Muscle of leg (tissue), 16 donors: ENCODE measurements at places on chromosomes 13 and 19. TPM values are rescaled to one million over a fixed set of nuclear protein-coding genes. Genes with fewer than 3 reads are reported as not detected.

SSBP4 gene
- total RNA-seq, result 77.1 TPM

CD79A gene
- total RNA-seq, result 0.49 TPM

SETDB2 gene
- total RNA-seq, result 11.0 TPM

KLK13 gene
- total RNA-seq, result not detected

TEX101 gene
- total RNA-seq, result not detected

ACP4 gene
- not detected for total RNA-seq

THAP8 gene
- total RNA-seq, result 4.9 TPM

SIGLEC8 gene
- 0.04 TPM for total RNA-seq

ZSCAN4 gene
- total RNA-seq, result not detected

ADGRE2 gene
- total RNA-seq, result 0.31 TPM

ZNF723 gene
- not detected for total RNA-seq

CDC16 gene
- 50.4 TPM for total RNA-seq

PTGER1 gene
- 0.09 TPM for total RNA-seq

ZNF846 gene
- 11.7 TPM for total RNA-seq

MYBPC2 gene
- total RNA-seq, result 49.8 TPM

ZNF57 gene
- 3.5 TPM for total RNA-seq

CGB1 gene
- total RNA-seq, result not detected

BEST2 gene
- total RNA-seq, result not detected

CDX2 gene
- total RNA-seq, result not detected

MUC16 gene
- not detected for total RNA-seq

ZNF155 gene
- 9.3 TPM for total RNA-seq

PTH2 gene
- total RNA-seq, result not detected

RASA3 gene
- 15.9 TPM for total RNA-seq

ELL gene
- total RNA-seq, result 11.4 TPM

WIZ gene
- 6.8 TPM for total RNA-seq

PRKD2 gene
- 12.1 TPM for total RNA-seq

PRSS57 gene
- 0.04 TPM for total RNA-seq

HSH2D gene
- 0.13 TPM for total RNA-seq

PRODH2 gene
- total RNA-seq, result not detected

GSX1 gene
- total RNA-seq, result not detected

IFNL1 gene
- total RNA-seq, result not detected

SEMA6B gene
- total RNA-seq, result 15.6 TPM

C1QTNF9 gene
- 3.5 TPM for total RNA-seq

DCLK1 gene
- 71.9 TPM for total RNA-seq
